ENCODE measurements at places on chromosomes 2 and 18.

- DNase-seq, result no peak
Observed at GRCh38 chr2:19900931-19901441, 797 bp downstream of the TTC32 start.

DNA sequence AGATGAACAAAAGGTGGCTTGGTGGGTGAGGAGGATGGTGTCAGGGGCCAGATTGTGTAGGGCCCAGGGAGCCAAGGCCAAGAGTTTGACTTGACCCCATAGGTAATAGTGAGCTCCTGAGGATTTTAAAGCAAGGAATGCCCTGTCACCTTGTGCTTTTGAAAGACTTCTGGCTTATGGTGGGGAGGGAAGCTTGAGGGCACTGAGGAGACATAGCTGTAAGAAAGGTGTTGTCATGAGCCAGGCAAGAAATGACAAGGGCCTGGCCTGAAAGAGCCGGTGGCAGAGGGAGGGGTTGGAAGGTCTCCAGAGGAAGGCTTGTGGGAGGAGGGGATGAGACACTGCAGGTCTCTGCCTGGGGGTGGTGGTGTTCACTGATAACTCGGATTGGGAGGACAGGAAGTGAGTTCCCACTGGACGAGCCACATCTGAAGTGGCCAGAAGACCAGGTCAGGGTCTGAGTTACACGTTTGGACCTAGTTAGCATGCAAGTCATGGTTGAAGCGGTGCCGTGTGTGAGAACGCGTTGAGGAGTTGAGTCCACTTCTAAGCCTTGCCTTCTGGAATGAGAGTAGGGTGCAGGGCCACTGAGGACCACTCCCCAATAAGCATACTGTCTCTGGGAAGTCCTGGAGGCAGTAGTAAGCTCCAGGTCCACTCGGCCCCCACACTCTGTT is 64.3 kb downstream of the TET3 start:
- DNase-seq, result no peak

DNA sequence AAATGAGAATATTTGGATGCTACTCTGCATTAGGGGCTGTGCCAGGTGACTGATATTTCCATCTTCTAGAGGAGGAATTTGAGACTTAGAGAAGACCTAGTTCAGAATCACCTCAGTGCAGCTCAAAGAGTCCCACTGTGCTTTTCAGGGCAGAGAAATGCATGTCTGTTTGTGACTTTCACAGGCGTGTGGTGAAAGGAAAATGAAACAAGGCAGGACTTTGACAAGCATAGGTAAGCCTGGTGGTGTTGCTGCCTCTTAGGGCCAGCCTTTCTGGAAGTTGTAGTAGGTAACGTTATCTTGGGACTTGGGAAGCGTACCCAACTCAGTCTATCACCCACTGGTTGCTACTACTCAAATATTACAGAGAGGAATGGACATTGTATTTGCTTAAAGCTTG is 2.6 kb downstream of the GPR39 start:
- no peak for DNase-seq

DNA sequence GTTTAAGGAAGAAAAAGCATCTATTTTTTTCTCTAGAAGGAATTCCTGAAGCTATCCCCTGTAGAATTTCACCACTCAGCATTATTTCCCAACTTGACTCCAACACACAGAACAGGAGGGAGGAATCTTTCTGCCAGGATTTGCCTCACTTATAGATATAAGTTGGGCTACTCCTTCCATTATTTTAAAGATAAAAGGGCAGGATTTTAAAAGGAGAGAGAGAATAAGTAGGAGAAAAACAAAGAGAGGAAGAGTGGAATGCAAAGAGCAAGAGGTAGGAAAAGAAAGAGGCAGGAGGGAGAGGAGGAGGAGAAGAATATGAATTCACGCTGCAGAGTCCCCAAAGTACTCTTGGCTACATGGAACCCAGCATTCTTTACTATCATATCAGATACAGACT is 182.5 kb downstream of the TCF4 start:
- DNase-seq, result no peak

DNA sequence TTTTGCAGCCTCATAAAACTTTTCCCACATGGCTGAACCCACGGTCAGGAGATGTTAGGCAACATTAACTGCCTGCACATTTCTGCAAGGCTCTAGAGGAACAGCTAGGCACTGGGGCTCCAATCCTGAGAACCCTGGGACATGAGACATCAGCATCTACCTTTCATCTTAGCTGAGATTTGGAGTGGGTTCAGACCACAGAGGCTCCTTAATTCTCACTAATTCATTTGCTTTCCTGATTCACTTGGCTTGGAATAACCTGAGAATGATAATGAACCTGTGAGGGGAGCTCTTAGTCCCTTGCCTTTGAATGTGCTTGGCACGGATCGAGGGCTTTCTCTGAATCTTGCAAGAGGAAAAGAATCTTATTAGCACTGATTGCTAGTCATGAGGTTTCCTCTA is 266.2 kb downstream of the FIGN start:
- no peak for DNase-seq

GRCh38 chr2:138707392-138708074 is 72.7 kb downstream of the NXPH2 start:
- DNase-seq, result no peak

DNA sequence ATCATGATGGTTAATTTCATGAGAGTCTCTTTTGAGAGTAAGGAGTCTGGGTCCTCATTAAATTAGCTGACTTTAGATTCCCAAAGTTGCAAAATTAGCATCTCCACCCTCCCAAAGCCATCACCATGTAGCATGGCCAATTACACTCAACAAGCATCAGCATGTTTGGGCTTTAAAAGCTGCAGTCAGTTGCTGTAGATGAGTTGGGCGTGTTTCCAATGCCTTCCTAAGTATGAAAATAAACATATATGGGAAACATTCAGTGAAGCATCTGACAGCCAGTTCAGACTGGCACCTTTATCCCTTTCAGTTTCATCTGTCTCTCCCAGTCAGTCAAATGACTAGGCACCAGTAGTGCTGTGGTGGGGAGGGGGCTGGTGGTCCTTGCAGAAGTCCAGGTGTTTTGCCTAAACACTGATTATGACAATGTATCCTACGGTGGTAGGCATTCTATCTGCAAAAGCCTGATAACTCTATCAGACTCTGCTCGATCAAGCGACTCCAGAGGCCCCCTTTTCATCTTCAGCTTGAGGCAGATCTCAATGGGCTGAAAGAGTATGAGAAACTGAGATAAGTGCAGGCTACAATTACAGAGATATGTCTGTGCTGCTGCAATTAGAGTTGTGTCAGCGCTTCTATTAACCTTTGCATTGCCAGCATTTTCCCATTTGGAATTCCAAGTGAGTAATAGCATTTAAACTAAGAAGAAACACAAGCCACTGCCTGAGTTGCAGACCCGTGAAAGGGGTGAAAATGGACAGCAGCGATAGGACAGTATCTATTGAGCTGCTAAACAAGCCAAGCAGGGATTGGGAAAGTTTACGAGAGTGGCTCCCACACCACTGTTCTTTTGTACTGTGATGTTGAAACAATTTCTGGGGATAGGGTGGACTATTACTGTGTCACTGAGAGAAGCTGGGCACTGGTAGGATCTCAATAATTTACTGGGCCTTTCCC is 67.3 kb upstream of the SPOPL start:
- DNase-seq, result no peak

DNA sequence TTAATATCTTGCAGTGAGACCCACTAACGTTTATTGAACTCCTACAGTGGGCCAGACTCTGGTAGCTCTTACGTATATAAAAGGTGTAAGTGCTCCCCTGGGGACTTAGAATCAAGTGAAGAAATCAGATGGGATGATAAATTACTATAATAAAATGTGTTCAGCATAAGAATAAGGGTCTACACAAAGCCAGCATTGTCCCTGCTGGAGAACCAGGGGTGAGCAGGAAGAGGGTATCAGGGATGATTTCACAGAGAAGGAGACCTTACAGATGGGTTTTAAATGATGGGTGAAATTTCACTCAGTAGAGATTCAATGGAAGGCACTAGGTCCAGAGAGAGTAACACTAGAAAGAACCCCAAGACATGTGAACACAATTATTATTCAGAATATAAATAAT is 20.7 kb downstream of the NRXN1 start:
- no peak for DNase-seq

- no peak for DNase-seq
Observed at GRCh38 chr2:56713978-56714377, 530.2 kb downstream of the CCDC85A start.

- DNase-seq, result no peak
Observed at GRCh38 chr2:31012406-31012805, 125.8 kb downstream of the GALNT14 start.

DNA sequence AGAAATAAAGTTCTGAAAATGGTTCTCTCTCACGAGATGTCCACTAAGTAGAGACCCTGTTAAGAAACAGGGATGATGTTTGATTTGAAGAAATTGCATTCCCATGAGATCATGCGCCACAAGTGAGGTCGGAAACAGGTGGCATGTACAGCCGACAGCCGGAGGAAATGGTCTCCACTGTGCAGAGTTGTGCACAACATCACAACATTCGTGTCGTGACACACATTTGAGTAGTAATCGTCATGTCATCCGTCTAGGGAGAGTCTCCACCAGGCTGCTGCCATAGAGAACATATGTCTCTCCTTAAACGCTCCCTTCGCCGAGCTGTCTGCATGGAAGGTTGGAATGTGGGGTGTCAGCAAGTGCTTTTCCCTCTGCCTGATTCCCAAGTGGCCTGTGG is 84.7 kb downstream of the ASAP2 start:
- no peak for DNase-seq

- no peak for DNase-seq
Observed at GRCh38 chr2:192357217-192357616, 162.5 kb upstream of the TMEFF2 start.

DNA sequence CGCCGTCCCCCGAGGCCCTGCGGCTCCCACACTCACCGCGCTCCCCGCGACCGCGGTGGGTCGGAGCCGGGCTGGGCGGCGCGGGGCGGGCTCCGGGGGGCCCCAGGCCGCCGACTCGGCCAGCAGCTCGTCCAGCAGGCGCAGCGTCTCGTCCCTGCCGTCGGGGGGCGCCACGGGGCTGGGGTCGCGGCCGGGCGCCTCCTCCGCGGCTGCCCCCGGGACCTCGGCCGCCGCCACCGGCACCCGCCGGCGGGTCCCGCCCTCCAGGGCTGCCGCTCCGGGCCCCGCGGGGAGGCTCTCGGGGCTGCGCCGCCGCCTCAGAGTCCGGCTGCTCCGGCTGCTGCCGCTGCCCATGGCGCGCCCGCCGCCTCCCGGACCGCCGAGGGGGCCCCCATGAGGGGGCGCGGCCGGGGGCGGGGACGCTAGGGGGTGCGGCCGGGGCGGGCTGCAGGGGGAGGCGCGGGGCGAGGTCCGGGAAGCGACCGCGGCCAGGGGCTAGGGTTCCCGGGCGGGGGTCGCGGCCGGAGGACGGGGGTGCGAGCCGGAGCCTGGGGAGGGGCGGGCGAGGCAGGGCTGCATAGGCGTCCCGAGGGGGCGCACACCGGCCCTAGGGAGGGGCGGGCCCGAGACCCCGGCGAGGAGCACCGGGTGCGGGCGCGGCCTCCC is at the start of gene CYS1:
TSS of gene CYS1 (minus strand) at position 542 of the 666 bp plus-strand sequence. CDS start at position 354, 188 bp downstream.
- no peak for DNase-seq

DNA sequence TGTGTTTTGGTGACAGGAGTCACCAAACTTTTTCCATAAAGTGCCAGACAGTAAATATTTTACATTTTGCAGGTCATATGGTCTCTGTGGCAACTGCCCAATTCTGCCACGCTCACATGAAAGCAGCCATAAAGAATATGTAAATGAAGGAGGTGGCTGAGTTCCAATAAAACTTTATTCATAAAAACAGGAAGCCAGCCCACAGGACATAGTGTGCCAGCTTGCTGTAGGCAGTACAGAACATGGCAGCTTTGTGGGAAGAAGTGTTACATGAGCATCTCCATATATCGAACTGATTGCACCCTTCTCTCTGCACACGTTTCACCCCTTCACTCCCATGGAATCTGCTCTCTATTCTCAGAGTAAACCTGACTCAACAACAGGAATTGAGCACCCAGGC is 10.2 kb downstream of the ASB18 start:
- DNase-seq, result no peak

DNA sequence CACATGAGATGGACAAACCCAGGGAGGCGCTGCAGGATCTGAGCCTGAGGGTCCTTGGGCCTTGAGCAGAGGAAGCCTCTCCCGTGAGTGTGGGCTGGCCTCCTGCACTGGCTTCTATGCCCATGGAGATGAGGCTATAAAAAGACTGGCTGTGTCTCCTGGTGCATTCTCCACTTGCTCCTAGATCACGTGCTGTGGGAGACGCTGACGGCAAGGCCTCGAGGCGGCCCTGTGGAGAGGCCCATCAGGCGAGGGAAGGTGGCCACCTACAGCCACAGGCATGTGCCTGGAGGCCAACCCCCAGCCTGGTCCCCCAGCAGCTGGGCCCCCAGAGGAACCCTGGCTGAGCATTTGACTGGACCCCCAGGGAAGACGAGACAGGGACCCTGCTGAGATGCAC is 198.9 kb downstream of the TWIST2 start:
- DNase-seq, result no peak

DNA sequence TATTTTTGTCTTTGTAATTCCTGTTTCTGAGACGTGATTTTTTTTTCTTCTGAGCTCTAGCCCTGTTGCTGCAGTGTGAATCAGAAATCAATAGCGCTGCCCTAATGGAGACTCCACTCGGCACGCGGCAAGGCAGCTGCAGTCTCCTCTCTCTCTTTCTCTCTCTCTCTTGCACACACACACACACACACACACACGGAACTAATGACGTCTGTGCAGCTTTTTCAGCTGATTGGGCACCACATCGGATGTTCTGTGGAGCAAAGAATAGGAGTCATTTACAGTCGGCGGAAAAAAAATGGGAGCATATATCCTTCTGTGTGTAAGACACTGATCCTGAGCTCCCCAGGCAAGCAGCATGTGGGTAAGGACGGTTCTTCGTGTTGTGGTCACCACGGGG is 2.0 kb upstream of the MYT1L start:
- no peak for DNase-seq

DNA sequence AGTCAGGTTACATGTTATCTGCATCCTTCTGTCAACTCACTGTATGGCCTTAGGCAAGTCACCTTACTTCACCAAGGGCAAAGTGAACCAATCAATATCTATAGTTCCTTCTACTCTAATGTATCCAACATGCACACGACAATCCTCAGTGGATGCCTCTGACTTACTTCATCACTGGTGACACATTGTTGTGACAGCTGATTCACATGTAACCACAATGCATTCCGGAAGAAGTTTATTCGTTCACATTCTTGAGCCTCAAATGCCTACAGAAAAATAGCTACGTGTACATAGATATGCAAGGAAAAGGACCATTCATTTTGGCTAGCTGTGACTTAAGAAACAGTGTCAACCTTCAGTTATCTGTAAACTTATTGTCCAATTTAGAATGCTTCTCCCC is 26.3 kb upstream of the EPG5 start:
- DNase-seq, result no peak

- no peak for DNase-seq
Observed at GRCh38 chr2:182907081-182907830, 40.8 kb upstream of the FRZB start.
